ENCODE measurements at places on chromosomes 16 and 17.

- no peak for DNase-seq
Measured at GRCh38 chr17:2695961-2696760, 15.4 kb downstream of the CLUH start.

DNA sequence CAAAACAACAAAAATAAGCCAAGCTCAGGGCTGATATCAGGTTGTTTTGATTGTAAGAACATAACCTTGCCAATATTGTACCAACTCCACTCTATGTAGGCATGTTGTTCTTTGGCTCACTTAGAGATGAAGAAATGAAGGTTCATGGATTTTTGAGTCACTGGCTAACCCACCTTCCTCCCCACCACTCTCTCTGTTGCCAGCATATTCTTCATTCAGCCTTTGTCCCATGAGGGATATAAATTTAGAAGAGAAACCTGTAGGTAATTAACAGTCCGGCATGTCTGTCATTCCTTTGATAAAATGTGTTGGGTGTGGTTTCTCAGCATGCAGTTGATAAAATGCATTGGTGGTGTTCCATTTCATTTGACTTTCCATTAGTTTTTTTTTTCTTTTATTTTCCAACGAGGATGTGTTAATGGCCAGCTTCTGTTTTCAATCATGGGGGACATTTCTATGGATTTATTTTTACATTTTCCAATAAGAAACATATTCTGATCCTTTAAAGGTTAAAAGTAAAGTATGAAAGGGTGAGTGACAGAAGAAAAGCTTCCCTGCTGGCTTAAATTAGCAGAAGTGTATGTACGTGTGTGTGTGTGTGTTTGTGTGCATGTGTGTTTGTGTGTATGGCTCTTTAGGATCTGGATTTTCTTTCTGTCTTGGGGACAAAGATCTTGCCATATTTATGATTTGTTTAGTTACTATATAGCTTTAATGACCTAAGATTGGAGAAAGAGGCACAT is 166.2 kb upstream of the KCNJ16 start:
- DNase-seq: no peak

GRCh38 chr16:74902161-74902560 is 82.8 kb downstream of the WDR59 start:
- no peak for DNase-seq

GRCh38 chr17:76088868-76089576 is 10.0 kb downstream of the ZACN start:
- DNase-seq: no peak

- DNase-seq: no peak
Measured at GRCh38 chr17:32628271-32629044, 141.7 kb downstream of the CDK5R1 start.

- peak; percentile 91 for DNase-seq
Measured at GRCh38 chr17:14308965-14309879, 8.3 kb downstream of the HS3ST3B1 start.

DNA sequence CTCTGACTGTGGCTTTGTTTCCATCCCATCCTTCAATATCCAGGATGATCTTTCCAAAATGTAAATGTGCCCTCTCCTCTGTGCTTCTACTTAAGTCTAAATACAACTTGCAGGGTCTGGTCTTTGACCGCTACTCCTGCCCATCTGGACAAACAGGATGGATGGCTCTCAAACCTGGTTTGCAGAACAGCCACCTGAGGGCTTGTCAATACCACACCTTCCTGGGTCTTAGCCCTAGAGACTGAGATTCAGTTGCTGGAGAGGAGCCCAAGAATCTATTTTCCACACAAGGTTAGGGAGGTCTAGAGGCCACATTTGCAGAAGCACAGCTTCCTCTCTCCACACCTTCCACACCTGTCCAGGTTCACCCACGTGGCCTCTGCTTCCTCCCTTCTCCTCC is 1.9 kb upstream of the GRB7 start:
- DNase-seq: no peak

GRCh38 chr17:39751016-39751543 is 13.3 kb downstream of the GRB7 start:
- no peak for DNase-seq

DNA sequence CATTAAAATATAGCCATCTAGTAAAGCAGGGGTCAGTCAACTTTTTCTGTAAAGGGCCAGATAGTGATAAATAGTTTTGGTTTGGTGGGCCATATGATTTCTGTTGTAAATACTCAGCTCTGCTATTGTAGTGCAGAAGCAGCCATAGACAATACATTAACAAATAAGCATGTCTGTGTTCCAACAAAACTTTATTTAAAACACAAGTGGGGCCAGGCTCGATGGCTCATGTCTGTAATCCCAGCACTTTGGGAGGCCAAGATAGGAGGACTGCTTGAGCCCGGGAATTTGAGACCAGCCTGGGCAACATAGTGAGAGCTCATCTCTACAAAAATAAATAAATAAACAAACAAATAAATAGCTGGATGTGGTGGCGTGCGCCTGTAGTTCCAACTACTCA is 60.8 kb upstream of the TANC2 start:
- no peak for DNase-seq

DNA sequence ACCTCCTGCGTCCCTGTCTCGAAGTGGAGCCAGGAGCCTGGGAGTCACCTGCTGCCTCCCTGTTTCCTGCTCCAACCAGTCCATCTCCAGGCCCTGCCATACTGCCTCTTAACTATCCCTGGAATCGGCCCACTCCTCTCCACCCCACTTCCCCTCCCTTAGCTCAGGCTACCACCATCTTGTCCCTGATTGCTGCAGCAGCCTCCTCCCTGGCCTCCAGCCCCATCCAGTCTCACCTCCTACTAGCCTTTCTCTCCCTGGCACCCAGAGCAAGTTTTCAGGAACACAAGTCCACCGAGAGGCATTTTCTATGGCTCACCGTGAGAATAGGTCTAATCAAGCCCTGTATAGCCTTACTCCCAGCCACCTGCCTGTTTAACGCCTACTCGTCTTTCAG is 865 bp upstream of the CAMKK1 start:
- no peak for DNase-seq

- no peak for DNase-seq
Measured at GRCh38 chr16:1992704-1993317, 3.0 kb downstream of the SYNGR3 start.

- no peak for DNase-seq
Measured at GRCh38 chr17:34307110-34307509, 12.1 kb upstream of the CCL8 start.

DNA sequence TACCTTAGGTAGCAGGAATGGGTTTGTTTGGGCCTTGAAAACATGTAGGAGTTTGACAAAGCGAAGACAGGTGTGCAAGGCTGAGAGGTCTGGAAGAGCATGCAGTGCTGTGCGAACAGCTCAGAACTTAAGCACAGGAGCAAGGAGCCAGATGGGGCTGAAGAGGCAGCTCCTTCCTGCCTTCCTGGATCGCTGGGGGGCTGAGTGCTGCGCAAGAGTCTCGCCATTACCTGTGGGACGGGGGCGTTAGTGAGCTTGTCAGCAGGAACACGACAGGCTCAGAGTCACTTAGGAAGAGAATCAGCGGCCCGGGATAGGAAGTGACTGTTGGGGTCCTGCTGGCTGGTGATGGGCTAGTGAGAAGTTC is 464 bp upstream of the MRM1 start:
- DNase-seq: peak; percentile 37

GRCh38 chr17:56849131-56849530 is 15.2 kb downstream of the DGKE start:
- no peak for DNase-seq

GRCh38 chr17:37820995-37821713 is 76.3 kb upstream of the HNF1B start:
- DNase-seq: no peak

DNA sequence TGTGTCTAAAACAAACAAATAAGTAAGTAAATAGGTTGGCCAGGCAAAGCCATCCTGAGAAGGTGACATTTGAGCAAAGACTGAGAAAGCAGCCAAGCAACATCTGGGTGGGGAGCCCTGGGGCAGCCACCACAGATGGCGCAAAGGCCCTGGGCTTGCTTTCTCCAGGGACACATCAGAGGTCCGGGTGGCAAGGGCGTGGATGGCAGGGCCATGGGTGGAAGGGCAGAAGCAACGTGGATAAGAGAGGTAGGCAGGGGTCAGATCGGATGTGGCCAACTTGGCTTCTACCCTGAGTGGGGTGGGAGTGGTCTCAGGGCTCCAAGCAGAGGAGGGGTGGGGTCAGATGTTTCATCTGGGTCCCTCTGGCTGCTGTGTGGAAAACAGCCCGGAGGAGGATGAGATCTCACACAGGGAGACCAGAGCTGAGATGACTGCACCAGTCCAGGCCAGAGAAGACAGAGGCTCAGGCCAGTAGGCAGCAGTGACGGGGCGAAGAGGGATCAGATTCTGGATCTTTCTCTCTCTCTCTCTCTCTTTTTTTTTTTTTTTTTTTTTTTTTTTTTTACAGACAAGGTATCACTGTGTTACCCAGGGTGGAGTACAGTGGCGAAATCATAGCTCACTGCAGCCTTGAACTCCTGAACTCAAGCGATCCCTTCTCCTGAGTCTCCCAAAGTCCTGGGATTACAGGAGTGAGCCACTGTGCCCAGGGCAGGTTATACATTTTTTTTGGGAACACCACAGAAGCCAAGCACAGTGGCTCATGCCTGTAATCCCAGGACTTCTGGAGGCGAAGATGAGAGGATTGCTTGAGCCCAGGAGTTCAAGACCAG is 6.1 kb upstream of the SPN start:
- no peak for DNase-seq

DNA sequence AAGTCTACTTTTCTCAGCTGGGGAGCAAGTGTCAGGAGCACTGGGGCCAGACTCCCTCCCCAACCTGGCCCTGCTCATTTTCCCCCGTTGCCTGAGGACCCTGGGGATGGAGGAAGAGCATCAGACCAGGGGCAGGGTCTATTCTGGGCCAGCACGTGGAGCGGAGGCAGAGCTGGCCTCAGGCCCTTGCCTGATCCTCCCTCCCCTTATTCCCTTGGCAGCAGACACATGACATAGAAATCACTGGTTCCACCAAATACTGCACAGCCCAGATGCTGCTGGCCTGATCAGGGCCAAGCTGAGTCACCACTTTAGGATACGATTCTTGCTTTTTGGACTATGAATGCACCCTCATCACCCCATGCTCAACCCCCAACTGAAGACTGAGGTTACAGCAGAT is 15.8 kb upstream of the AGRP start:
- DNase-seq: no peak

DNA sequence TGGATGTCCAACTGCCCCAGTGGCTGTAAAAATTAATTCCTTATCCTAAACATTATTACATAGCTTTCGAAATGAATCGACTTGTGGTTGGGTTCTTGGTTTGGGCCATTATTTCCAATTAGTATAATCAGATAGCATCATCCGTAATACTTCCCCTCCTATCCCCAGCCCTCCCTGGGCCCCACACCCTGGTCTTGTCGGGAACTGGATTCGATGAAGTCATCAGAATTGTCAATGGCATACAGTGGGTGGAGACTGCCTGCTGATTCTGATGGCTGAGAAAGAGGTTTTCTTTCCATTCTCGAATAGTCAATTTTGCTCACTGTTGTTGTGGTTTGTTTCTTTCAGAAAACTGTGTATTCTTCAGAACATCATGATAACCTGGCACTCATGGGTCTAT is 395.1 kb downstream of the SEC14L1 start:
- no peak for DNase-seq

GRCh38 chr17:46834846-46835245 is 16.4 kb upstream of the WNT3 start:
- DNase-seq: no peak

DNA sequence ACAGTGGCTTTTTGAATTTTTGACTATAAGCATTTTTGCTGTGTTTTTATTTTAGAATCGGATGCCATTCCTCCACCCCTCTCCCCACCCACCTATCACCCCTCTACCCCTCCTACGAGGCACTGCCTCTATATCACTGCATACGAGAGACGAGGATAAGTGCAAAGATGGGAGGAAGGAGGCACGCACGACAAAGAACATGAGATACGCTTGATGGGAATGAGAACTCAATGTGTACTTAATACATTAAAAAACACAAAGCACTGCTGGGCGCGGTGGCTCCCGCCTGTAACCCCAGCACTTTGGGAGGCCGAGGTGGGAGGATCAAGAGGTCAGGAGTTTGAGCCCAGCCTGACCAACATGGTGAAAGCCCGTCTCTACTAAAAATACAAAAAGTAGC is 8.8 kb upstream of the USP43 start:
- no peak for DNase-seq

DNA sequence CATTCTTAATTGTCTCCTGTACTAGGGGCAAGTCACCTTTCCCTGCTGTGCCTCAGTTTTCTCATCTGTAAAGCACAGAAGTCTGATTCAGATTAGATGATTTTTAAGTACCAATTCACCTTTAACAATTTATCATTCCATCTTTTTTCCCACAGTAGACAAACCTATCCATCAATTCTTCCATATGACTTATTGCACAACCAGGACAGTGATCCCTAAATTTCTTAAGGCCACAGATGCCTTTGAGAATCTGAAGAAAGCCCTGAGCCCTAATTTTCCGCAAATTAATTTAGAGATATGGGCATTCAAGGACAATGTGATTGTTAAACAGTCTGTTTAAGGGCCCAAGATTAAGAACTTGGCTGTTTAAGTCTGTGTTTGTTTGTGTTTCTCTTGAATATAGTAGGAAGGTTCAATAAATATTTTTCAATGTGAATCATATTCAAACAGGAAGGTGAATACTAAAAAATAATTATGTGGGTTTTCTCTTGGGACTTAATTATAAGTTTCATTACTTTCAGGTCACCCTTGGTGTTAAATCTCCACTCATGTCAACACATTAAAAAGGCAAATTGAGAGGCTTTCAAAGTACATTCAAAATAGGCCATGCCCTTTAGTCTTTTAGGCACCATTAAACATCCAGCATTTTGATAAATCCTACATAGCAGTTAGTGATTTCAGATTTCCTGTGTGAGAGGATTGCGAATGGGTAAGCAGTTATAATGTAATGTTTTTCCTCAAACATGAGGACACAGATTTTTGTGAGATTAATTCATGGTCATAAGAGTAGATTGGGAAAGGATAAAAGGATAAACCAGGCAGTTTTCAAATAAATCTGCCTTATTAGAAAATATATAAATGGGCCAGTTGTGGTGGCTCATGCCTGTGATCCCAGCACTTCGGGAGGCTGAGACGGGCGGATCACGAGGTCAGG is 34.9 kb upstream of the MMD start:
- no peak for DNase-seq

GRCh38 chr16:17798716-17799115 is 328.0 kb upstream of the XYLT1 start:
- no peak for DNase-seq

DNA sequence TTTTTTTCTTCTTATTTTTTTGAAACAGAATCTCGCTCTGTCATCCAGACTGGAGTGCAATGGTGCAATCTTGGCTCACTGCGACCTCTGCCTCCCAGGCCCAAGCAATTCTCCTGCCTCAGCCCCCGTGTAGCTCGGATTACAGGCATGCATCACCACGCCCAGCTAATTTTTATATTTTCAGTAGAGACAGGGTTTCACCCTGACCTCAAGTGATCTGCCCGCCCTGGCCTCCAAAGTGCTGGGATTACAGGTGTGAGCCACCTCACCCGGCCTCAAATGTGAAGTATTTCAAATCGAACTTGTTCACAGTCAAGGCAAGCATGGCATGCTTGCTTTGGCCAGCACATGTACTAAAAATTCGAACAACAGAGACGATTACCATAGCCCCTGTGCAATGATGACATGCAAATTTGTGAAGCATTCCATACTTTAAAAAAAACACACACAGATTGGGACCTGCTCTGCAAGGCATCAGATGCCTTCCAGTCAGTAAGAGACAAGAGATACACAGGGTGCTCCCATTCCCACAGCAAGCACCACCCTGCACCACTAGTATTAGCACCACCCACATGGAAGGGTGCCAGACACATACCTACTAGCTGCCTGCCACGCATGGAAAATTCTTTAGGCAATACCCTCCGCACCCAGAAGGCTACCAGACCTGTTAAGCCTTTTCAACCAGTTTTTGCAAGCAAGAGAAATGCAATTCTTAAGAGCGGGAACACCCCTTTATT is 47.2 kb downstream of the ANKRD11 start:
- no peak for DNase-seq

GRCh38 chr16:7183768-7184167 is 148.9 kb upstream of the RBFOX1 start:
- DNase-seq: no peak

Measured in stimulated activated naive CD4-positive, alpha-beta T cell (primary cell).